Myocyte (in vitro differentiated cells): ENCODE measurements at places on chromosomes 7 and 10.

- DNase-seq, result peak; percentile 75
These were observed 140.6 kb downstream of the ALOX5 start for GRCh38 chr10:45514291-45515270.

DNA sequence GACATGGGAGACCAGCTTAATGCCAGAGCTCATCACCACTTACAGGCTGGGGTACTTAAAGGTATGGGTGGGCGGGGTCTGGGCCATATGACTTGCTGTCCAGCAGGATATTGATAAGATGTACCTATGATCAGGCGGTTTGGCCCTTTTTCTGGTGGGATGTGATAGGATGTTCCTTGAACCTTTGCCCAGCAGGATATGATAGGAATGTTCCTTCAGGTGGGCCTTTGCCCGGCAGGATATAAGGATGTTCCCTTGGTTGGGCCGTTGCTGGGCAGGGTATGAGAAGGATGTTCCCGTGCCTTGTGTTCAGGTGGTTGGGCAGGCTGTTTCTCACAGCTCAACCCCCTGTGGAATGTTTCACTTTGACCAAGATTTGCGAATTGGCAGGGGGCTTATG is 187.2 kb upstream of the CXCL12 start:
- no peak for DNase-seq

GRCh38 chr10:77533887-77534278 is 103.7 kb downstream of the KCNMA1 start:
- no peak for DNase-seq

DNA sequence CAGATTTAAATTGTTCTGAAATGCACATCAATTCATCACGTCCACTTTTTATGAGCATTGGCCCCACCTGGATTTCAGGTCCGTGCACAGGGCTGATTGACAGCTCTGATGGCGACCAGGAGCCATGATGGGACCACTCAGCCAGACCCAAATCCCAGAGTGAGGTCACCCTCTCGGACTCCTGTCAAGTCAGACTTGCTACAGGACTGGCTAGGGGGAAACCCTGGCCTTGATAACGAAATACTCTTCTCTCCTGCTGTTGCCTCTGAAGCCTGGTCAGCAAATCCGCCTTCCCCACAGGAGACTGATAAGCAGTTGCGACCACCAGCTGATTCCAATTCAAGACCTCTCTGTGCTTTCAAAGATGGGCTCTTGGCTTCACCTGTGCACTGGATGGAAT is 76.4 kb downstream of the CARD11 start:
- no peak for DNase-seq

DNA sequence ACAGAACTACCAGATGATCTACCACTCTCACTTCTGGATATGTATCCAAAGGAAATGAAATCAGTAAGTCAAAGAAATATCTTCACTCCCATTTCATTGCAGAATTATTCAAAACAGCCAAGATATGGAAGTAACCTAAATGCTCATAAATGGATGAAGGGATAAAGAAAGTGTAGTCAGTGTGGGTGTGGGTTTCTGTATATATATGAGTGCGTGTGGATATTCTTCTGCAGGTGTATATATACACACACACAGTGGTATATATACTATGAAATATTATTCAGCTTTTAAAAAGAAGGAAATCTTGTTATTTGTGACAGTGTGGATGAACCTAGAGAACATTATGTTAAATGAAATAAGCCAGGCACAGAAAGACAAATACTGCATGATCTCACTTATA is 48.7 kb downstream of the IMMP2L start:
- DNase-seq, result no peak

- DNase-seq, result peak; percentile 46
These were observed 357.4 kb downstream of the PPP1R3A start for GRCh38 chr7:113561446-113561845.

- DNase-seq, result no peak
These were observed 94.3 kb downstream of the THSD7A start for GRCh38 chr7:11737723-11738122.

DNA sequence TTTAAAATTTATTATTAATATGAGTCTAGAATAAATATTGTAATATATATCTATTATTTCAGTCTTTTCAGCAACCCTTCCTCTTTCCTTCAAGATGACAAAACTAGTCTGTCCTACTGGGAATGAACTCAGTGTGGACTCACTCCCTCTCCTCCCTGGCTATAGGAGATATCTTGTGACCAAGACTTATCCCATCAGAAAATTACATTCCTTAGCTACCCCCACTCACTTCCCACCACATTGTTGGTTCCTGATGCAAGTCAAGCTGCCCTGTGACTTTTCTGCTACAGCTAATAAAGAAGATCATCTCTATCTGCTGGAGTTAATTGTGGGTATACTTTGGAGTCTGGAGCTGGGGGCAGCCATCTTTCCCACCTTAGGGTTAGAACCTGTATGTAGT is 28.0 kb upstream of the MCU start:
- DNase-seq, result no peak

DNA sequence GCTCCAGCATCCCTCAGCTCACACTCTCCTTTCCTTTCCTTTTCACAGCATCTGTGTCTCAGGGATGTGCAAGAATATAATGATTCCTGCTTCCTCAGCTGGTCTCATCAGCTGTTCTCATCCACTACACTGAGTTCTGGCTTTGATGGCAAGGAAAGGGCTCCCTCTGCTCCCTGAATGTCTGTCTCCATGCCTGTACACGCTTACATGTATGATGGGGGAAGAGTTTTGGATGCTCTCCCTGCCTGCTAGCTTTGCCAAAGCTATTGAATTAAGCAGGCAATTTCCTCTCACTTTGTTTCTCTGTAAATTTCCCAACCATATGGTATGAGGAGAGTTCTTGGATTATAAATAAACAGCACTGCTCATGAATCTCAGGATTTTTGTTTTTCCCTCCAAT is 254.5 kb downstream of the SORCS3 start:
- DNase-seq, result no peak
